ENCODE measurements at places on chromosomes 4 and X. TPM values are rescaled to one million over a fixed set of nuclear protein-coding genes. Genes with fewer than 3 reads are reported as not detected.

Gene BEX5
- total RNA-seq = 0.61 TPM

Gene STS
- total RNA-seq = 3.9 TPM

Gene PDE6B
- 15.0 TPM for total RNA-seq

DNA sequence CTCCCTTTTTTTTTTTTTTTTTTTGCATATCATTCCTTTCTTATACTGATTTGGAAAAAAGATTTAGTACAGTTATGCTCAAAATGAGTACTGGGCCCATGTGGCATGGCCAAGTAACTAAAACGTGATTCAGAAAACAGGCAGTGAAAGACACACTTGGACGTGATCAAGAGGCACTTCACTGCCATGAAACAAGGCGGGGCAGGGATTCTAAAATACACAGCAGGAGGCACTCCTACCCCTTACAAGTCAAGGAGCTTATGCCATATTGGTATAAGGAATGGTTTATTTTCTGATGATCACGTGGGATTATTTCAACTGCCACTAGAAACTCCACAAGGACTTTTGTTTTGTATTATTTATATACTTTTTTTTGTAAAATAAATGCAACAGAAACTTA lies 72.0 kb downstream of the CHST7 start:
- no peak for DNase-seq

GRCh38 chr4:78776729-78777575 lies 802 bp downstream of the BMP2K start:
- DNase-seq = no peak

DNA sequence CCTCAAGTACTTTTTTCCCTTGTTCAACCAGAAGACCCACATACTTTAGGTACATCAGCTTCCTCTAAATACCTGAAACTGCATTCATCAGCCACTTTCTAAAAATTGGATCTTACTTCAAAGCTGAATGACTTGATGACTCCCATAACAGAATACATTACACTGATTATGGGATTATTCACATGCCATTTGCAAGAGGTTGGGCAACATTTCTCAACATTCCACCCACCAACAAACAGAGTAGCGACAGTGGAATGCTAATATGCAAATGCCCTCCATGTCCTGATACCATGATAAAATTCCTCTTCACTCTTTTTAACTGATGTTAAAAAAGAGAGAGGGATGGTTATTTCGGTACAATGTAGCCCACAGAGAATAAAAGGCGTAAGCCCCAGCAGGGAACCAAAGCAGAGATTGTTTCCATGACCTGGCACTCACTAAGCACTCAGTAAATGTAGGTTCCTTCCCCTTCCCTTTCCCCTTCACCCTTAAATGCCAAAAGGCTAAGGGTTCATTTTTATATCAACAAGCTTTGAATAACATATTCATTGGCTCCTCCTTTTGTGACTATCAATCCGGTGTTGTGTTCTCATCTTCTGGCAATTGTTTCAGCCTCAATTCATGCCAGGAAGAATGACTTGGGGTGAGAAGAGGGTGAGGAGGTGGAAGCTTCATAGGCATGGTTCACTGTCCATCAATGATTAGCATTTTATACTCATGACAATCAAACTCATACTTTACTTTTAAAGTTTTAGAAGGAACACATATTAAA lies 317.2 kb downstream of the DHX15 start:
- no peak for DNase-seq

DNA sequence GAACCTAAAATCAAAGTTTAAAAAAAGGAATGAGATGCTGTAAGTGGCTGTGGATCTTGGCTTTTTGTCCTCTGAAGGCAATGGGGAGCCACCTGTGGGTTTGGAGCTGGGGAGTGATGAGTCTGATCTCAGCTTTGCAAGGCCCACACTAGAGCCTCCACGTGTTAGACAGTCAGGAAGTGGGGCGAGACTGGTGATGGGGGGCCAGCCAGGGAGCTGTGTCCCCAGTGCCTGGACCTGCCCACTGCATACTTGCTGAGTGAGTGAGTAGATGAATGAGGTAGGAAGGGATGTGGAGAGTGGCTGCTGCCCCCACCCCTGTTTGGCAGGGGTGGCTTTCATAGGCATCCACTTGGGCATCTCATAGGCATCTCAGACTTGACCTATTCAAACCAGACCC lies 84.0 kb downstream of the NHSL2 start:
- DNase-seq = no peak

DNA sequence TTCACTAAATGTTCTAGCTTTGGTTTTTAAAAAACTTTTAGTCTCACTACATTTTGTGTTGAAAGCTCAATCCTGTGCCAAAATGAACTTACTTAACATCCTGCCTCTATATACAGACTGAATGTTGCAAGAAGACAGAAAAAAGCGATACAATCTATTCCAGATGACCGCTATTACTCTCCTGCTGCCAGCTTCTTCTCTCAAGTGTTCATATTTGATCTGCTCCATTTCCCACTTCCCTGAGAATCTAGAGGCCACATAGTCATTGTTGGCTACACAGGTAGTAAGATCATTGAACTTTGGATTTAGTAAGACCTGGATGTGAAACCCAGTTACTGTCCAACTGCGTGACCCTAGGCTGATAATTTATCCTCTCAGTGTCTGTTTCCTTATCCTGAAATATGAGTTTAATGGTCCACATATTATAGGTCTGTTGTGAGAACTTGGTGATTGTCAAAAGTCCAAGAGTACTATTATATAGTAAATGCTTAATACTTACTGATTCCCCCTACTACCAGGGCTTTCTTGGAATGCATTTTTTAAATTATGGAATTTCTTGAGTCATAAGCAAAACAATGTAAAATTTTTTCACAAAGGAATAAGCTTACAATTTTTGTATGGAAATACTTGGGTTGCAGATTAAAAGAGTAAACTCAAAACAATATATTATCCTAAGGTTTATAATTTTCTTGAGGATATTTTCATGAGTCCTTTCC lies 976.8 kb upstream of the ADGRL3 start:
- DNase-seq = no peak

DNA sequence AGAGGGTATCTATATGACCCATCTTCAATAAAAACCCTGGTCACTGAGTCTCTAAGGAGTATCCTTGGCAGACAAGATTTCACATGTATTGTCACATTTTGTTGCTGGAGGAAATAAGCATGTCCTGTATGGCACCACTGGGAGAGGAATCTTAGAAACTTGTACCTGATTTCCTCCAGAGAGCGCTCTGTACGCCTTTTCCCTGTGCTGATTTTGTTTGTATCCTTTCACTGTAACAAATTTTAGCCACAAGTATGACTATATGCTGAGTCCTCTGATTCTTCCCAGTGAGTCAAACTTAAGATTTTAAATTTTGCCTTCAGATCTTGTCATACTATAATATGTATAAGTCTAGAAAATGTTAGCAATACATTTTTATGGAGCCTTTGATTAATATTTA lies 102.8 kb downstream of the ITIH6 start:
- DNase-seq = no peak

DNA sequence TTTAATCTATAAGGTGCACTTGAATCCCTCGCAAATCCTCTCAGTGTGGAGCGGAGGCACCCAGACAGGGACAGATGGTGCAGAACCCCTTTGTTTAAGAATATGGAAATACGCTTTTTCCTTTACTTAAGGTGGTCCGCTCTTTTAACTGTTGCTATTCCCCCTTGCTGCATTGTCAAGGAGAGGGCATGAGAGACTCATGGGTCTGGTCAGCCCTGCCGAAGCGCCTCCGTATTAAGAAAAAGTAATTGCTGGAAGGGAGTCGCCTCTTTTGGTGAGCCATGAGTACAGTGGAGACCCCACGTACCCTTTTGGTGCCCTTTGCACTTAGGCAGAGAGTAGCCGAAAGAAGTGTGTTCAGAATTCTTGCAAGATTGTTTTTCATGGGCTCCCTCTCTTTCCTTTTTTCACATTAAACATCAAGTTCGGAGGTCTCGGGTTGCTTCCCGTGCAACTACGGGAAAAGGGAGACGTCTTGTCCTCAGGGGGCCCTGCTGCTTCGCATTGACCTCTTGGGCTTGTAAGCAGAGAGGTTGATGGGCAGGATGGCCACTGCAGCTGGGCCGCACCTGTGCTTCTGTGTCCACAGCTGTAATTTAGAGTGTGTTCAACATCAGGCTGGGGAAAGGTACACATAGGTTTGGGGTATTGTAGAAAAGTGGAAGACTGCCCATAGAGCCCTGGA lies 109.6 kb downstream of the SPRY1 start:
- no peak for DNase-seq

GRCh38 chr4:12231098-12231497 lies 802.4 kb upstream of the HS3ST1 start:
- no peak for DNase-seq

- DNase-seq = no peak
These were observed 258.3 kb upstream of the GABRA2 start for GRCh38 chr4:46648088-46648744.

DNA sequence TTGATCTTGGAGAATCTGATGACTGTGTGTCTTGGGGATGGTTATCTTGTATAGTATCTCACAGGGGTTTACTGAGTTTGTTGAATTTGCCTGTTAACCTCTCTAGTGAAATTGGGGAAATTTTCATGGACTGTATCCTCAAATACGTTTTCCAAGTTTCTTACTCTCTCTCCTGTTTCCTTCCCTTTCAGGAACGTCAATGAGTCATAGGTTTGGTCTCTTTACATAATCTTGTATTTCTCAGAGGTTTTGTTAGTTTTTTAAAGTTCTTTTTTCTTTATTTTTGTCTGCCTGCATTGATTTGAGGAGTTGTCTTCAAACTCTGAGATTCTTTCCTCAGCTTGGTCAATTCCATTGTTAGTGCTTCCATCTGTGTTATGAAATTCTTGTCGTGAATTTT lies 227.7 kb upstream of the GPRIN3 start:
- no peak for DNase-seq

DNA sequence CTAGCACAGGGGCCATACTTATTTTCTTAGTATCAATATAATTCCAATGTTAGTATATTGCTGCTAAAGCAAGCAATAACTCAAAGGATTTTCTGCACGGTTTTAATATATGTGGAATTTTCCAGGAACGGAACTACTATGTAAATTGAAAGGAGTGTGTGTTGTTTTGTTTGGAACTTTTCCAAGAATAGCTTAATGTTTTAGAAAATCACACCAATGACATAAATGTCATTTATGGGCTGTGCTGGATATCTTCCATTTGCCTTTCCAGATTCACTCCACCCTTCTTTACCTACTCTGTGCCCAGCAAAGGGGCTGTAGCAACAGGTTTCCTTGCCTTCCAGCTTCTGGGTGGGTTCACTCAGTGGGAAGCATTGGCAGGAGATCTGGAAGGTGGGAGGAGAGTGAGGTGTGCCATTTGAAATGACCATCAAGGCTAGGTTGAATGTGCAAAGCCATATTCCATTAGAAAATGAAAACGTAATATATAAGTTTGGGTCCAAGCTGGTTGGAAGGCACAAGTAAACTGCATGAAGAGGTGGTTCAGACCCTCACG lies 25.2 kb upstream of the ZFX start:
- DNase-seq = no peak
